ENCODE measurements at places on chromosomes 1 and 21.
A peak's percentile ranks its signal among the peaks of the same experiment; 100 is the strongest.

- no peak for DNase-seq
Observed at GRCh38 chr1:215052256-215053015, 30.1 kb upstream of the KCNK2 start.

DNA sequence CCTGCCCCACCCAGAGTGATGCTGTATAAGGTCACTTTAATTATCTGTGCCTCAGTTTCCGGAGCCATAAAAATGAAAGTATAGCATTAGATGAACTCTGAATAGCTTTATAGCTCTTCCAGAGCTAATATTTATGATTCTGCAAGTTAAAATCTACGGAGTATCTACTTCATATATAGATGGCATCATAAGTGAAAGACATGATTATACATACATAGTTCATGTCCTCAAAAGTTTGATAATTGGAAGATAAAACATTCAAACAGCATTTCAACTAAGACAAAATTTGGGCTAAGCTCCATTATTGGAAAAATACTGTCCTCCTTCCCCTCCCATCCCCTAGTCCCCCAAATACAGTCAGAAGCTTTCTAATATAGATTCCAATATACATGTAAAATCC, 4.2 kb downstream of the AKT3 start:
- no peak for DNase-seq

DNA sequence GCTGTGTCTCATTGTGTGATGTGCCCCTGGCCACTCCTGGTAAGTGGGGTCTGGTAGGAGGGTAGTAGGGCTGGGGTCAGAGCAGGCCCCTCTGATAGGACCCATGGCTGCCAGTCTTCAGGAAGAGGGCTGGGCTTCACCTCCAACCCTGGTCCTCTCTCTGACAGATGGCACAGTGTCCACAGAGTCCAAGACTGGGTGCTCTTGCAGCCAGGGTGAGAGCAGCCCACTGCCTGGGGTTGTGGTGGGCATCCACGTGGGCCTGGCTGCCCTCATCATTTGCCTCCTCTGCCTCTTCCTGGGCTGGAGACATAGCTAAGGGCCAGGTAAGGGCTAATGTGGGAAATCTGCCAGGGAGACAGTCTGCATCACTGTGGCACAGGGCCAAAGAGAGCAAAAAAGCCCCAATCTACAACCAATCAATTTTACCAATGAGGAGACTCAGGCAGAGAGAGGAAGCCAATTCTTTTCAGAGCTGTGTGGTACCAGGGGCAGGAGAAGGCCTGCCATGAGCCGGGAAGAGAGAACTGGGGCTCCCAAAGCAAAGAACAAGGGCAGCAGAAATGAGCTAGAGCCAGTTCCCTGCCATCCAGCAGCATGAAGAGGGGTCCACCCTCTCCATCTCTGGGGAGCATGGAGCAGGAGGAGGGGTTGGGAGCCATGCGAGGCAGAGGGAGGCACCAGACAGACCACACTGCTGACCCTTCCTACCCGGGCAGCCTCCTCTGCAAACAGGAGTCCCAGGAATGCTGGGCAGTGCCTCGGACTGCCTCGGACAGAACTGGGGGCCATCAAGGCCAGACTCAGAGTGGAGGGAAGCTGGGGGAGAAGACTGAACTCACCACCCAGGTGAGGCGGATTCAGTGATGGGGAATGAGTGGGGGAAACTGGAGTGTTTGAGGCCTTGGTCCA, 26.8 kb downstream of the SLC27A3 start:
- DNase-seq = no peak

GRCh38 chr1:25715888-25716287, 84.1 kb upstream of the SELENON start:
- DNase-seq = no peak

DNA sequence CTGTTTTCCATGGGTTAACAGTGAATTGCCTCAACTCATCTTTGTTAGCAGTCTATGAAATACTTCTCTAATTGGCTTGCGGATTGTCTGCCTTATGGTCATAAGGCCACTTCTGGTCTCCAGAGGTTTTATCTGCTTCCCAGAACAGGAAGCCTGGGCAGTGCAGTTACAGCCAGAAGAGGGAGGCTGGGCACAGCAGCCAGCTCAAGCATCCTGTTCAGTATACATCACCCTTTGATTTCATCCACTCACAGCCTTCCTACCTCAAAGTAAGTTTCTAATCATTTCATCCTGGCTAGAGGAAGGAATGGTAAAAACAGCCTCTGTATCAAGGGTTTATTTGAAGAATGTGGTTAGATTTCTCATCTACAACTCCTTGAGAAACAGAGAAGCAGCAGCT, 311.5 kb upstream of the DEPDC1 start:
- DNase-seq = no peak

- DNase-seq = no peak
Observed at GRCh38 chr1:194503209-194503608, 1316.8 kb upstream of the B3GALT2 start.

DNA sequence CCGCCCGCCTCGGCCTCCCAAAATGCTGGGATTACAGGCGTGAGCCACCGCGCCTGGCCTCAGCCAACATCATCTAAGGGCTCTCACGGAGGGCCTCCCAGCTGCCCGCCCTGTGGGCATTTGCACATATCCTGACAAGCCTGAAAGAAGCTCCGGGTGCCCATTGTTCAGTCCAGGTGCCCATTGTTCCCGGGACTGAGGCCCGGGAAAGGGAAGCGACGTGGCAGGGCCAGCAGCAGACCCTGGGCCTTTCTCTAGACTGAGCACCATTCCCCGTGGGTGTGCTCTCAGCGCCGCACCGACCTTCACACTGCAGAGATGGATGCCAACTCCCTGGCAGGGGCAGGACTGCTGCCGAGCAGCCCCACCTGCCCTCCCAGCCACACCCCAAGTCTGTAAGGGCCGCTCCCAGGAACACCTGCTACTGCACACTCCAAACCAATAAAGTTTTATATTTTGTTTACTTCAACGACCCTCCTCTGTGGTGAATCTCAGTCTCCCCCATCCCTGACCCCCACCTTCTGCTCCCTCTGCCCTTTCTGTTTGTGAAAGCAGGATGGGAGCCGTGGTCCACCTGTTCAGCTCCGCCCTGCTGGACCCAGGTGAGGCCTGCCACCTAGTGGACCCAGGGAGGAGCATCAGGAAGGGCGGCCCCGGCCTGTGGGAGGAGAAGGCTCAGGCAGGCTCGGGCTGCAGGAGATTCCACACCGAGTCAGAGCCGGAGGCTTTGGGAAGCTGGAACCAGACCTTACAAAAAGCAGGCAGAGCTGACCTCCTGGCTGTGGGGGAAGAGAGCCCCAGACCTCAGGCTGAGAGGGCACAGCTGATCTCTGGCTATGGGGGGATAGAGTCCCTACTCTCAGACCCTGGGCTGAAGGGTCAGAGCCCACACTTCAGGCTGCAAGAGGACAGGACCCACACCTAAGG, 1.1 kb upstream of the TMEM82 start:
- peak; percentile 51 for DNase-seq

DNA sequence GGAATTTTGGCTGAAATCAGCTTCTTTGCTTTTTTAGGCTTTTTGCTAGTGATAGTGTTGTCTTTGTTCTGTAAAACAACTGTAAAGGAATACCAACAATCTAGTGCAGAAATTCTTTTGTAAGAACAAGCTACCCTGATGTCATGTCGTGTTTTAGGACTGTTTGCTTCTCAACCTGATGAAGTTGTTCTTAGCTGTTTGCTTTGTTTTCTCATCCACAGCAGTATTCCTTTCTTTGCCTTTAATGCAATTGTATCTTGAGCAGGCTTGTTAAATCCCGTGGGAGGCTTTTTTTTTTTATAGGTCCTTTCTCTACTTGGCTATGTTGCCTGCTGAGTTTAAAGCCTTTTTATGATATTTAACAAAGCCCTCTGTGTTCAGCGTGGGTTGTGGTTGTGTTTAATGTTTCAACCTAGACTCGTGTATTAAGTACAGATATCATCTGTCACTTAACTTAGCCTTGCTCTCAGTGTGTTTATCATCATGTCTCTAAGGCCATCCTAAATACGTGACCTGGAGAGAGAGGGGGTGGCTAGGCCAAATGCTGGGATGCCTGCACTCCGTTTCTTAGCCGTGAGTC, 31.6 kb downstream of the ADARB1 start:
- no peak for DNase-seq

DNA sequence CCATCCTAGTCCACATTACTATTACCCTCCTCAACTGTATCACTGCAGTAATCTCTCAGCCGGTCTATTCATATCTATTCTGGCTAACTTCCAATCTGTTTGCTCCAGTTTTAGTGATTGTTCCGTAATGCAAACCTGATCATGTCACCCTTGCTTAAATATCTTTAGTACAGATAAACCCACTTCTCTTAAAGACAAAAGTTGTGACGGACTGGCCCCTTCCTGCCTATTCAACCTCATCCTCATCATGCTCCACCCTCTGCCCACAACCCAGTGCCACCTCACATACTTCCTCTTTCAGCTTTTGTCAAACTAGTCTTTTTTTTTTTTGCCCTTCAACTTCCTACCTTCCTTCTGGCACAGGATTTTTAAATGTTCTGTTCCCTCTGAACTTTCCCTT, 2.8 kb upstream of the C1orf162 start:
- no peak for DNase-seq

- DNase-seq = no peak
Observed at GRCh38 chr1:222716393-222716792, 4.0 kb downstream of the BROX start.

DNA sequence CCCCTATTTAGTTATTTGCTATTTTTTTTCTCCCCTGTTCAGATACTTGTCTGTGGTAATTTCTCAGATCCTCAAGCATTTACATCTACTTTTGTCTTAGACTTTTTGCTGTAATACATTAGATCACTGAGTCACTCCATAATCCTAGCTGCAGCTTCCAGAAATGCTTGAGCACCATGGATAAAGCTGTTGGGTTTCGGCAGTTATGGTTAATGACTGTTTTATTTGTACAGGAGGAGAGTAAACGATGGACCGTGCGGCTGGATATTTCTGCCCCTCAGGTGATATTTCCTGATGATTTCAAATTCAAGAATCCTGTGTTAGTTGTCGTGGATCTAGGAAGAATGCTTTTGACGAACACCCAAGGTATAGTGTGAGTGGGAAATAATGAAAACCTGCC, 42.9 kb downstream of the VPS13D start:
- no peak for DNase-seq

GRCh38 chr1:183097438-183098051, 74.3 kb downstream of the LAMC1 start:
- DNase-seq = no peak

DNA sequence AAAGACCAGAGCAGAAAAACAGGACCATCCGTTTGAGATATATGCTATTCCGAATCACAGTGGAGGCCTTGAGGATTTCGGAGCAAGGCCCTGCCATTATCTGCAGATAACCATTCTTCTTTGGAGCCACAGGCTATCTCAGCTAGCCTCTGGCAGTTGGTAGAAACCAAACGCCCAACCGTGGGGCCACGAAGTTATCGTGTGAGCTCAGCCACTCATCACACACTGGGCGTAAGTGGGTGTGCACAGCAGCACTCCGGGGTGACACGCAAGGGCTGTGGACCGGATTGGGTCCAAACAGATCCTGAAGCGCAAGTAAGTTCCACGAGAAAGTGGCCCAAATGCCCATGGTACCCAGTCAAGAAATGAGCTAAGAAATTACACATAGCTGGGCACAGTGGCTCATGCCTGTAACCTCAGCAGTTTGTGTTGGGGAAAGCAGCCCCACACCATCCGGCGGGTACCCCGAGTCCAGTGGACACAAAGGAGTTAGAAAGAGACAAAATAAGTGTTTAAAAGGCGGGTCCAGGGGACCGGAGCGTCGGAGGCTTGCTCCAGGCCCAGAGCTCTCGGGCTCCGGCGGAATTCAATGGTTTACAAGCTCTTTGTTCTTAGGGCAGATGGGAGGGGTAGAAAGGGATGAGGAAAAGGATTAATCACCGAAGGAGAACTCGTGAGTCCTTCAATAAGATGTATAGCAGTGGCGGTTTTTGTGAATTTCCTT, 130.6 kb downstream of the LIPI start:
- no peak for DNase-seq

DNA sequence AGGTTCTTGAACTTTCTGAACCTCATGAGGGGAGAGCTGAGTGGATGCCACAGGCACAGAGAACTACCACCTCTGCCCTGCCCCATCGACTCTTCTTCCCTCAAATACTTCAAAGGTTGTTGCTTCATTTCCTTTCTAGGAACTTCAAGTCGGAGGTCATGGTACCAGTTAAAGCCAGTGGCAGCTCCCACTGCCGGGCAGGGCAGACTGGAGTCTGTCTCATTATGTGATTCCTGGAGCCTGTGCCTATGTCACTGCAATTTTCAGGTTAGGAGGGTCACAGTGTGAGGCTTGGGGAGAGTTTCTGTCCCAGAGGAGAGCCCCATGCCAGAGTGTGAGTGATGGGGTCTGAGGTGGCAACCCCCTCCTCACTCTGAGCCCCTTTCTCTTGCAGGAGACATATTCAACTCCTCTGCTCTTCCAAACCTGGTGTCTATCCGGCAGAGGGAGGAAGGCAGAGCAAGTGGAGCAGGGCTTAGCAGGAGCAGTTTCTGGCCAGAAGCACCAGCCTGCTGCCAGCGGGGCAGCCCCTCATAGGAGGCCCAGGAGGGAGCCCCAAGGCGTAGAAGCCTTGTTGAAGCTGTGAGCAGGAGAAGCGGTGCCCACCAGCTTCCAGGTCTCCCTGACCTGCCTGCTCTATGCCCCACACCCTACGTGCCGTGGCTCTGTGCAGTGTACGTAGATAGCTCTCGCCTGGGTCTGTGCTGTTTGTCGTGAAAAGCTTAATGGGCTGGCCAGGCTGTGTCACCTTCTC, 29.3 kb downstream of the CAMK1G start:
- no peak for DNase-seq

DNA sequence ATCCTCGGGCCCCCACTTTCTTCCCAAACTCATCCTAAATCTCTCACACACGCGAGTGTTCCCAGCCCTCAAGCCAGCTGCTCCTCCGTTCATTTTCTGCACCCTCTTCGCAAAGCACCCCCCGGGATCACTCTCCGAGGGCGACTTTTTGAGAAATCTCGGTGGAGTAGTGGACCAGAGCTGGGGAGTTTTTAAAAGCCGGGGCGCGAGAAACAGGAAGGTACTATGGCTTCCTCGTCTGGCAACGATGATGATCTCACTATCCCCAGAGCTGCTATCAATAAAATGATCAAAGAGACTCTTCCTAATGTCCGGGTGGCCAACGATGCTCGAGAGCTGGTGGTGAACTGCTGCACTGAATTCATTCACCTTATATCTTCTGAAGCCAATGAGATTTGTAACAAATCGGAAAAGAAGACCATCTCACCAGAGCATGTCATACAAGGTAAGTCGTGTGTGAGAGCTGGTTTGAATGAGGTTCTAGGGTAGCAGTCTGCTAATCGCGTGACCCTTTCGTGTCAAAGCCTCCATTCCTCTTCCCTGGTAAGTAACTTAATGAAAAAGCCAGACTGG, 800 bp downstream of the DR1 start:
- DNase-seq = no peak

DNA sequence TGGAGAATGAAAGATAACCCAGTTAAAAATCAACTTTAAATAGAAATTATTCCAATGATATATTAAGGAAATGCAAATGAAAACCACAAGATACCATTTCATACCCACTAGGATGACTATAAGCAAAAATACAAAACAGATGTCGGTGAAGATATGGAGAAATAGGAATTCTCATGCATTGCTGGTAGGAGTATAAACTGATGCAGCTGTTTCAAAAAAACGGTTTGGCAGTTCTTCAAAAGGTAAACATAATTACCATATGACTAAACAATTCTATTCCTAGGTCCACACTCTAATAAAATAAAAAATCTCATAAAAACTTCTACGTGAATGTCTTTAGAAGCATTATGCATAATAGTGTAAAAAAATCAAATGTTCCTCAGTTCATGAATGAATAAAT, 763.3 kb upstream of the BRINP3 start:
- no peak for DNase-seq

GRCh38 chr1:1162597-1163537, 10.8 kb upstream of the TTLL10 start:
- no peak for DNase-seq
